ENCODE measurements at places on chromosomes 11 and 22. TPM values are rescaled to one million over a fixed set of nuclear protein-coding genes. Genes with fewer than 3 reads are reported as not detected.

The SHISAL1 gene
- 6.2 TPM for total RNA-seq

The KREMEN1 gene
- total RNA-seq: 9.2 TPM

The BBOX1 gene
- 0.67 TPM for total RNA-seq

The OR51E2 gene
- not detected for total RNA-seq

The CEND1 gene
- total RNA-seq: 0.17 TPM

The APOBEC3H gene
- total RNA-seq: not detected

The CATSPER1 gene
- total RNA-seq: 0.12 TPM

The LPXN gene
- total RNA-seq: 5.4 TPM

The SLC7A4 gene
- 0.27 TPM for total RNA-seq

The CCDC85B gene
- 78.8 TPM for total RNA-seq

The NCF4 gene
- 5.4 TPM for total RNA-seq

The MUC2 gene
- total RNA-seq: not detected

The RASGRP2 gene
- total RNA-seq: 37.3 TPM

The OR5A2 gene
- not detected for total RNA-seq

The SCGB1C1 gene
- not detected for total RNA-seq
